ENCODE measurements at places on chromosomes 1 and 21. TPM values are rescaled to one million over a fixed set of nuclear protein-coding genes. Genes with fewer than 3 reads are reported as not detected.

The DIRAS3 gene
- not detected for total RNA-seq

The MYCL gene
- total RNA-seq: 0.50 TPM

- DNase-seq: no peak
- H3K4me1 ChIP-seq: no peaks in the 10 kb centered on the region
- no peaks in the 10 kb centered on the region for H3K36me3 ChIP-seq
- no peak overlapping the region for H3K4me3 ChIP-seq
- no peak overlapping the region for H3K27ac ChIP-seq
- H3K27me3 ChIP-seq: no peaks in the 10 kb centered on the region
Measured at GRCh38 chr1:50156241-50157010, 47.7 kb downstream of the ELAVL4 start.

The OR2L13 gene
- not detected for total RNA-seq

DNA sequence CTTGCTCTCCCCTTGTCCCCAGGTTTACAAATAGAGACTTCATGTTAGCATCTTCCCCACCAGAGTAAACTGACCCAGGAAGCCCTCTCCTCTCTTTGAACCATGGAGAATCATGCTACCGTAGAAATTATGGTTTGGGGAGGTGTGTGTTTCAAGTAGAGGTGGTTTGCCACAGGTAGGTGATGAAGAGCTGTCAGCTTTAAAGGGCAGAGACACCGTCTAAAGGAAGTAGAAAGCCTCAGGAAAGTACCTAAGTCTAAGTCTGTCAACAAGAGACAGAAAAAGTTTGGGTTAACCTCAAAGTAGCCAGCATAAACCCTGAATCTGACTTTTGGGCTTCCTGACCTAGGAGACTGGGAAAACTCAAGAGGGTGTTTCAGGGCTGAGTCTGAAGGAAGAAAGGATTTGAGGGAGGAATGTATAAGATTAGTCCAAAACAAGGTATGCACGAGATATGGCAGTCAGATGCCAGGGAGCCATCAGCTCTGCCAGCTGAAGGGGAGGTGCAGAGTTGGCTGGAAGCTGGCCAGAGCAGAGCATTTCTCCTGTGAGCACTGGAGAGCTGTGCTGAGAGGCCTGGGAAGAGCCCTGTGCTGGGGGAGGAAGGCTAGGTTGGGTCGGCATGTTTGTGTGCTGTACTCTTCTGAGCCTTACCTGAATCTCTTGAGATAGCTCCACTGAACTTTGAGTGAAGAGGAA is 14.3 kb downstream of the ADAMTSL4 start:
- peak overlapping the region; percentile 90 for H3K4me3 ChIP-seq
- no peak for DNase-seq
- peaks cover 98% of the 10 kb centered on the region for H3K4me1 ChIP-seq
- H3K36me3 ChIP-seq: peaks cover under 1% of the 10 kb centered on the region

DNA sequence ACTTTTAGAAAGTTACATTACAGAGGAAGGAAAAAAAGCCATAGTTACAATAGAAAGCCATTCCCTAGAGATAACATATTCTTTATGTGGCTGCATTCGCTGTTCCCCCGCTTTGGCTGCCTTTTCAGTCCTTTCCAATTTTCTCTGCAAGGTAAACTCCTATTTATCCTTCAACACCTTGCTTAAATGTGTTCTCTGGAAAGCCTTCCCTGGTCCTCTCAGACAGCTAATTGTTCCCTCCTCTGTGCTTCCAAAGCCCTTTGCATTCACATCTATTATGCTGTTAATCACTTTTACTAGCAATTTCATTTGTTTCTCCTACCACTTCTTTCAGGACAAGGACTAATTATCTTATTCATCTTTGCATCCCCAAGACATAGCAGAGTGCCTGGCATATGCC is 1.6 kb downstream of the PHC2 start:
- peaks cover 9% of the 10 kb centered on the region for H3K27me3 ChIP-seq
- no peaks in the 10 kb centered on the region for H3K36me3 ChIP-seq
- no peak overlapping the region for H3K4me3 ChIP-seq
- no peak for DNase-seq

- no peaks in the 10 kb centered on the region for H3K4me1 ChIP-seq
- no peak overlapping the region for H3K27ac ChIP-seq
- DNase-seq: no peak
Measured at GRCh38 chr1:220453371-220453770, 74.6 kb upstream of the MARK1 start.

DNA sequence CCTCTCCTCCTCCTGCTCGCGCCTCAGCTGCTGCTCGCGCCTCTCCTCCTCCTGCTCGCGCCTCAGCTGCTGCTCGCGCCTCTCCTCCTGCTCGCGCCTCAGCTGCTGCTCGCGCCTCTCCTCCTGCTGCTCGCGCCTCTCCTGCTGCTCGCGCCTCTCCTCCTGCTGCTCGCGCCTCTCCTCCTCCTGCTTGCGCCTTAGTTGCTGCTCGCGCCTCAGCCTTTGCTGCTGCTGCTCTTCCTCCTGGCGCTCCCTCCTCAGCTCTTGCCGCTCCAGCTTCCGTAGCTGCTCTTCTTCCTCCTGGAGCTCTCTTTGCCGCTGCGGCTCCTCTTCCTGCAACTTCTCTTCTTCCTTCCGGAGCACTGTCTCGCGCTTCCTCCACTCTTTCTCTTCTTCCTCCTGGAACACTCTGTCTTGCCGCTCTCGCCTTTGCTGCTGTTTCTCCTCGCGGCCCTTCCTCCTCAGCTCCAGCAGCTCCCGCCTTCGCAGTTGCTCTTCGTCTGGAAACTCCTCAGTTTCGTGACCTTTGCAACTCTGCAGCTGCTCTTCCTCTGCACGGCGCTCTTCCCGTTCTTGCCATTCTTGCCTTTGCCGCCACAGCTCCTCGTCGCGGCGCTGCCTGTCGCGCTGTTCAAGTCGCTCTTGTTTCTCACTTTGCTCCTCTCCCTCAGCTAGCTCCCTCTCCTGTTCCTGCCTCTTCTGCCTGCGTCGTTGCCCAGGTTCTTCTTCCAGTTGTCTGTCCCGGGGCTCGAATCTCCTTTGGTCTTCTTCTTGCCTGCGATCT is 3.0 kb downstream of the TCHH start:
- no peaks in the 10 kb centered on the region for H3K36me3 ChIP-seq
- H3K27me3 ChIP-seq: peaks cover 80% of the 10 kb centered on the region
- DNase-seq: no peak
- peaks cover 55% of the 10 kb centered on the region for H3K4me1 ChIP-seq
- H3K4me3 ChIP-seq: peak overlapping the region; percentile 49
- H3K27ac ChIP-seq: no peak overlapping the region

DNA sequence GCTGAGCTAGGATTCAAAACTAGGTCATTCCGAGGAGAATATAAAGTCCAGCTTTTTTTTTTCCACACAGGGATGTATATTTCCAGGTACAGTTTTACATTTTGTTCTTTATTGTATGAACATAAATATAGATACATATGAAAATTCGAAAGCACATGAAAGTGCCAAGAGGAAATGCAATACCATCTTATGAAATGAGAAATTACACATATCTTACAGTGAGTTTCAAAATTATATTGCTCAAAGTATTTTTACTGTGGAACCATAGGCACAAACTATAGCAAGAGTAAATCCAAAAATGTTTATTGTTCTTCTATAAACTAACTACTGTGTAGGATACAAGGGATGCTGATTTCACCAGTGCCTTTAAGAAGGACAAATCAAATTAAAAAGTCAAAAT is 39.0 kb downstream of the PTPRC start:
- H3K4me3 ChIP-seq: peak overlapping the region; percentile 6
- H3K27ac ChIP-seq: peak overlapping the region; percentile 91
- peaks cover 26% of the 10 kb centered on the region for H3K36me3 ChIP-seq
- no peaks in the 10 kb centered on the region for H3K27me3 ChIP-seq

- no peak for DNase-seq
- no peak overlapping the region for H3K27ac ChIP-seq
- peaks cover 2% of the 10 kb centered on the region for H3K27me3 ChIP-seq
- H3K4me3 ChIP-seq: no peak overlapping the region
- H3K4me1 ChIP-seq: no peaks in the 10 kb centered on the region
Measured at GRCh38 chr1:47856996-47857395, 140.2 kb downstream of the TRABD2B start.

DNA sequence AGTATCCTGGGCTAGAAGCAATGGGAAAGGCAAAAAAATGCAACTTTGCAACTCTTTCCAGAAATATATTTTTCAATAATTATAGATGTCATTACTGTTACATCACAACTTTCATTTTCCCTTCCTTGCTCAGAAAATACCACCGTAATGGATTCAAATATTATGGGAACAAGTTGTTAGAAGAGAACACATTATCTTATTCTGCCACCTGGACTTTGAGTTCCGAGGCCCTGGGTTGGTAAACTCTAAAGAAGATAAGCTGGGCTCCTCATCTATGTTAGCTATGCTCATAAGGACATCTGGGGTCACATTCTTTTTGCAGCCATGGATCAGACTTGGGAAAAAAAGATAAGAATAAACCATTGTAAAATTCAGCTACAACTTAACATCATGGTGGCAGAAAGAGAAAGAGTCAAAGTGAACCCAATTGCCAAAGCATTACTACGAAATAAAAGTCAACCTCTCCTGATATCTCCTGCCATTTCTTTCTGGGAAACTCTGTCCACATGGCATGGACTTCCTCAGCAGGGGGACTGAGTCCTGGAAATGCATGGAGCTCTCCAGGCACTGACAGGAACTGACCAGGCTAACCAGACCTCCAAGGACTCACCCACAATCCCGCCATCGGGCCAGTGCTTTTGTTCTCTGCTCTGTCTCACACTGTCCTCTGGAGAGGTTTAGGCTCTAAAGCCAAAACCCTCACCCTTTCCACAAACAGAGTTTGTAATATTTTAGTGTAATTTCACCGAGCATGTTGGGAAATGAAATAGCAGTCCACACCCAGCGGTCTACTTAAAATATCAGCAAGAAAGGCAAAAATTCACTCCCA is 499.1 kb upstream of the RUNX1 start:
- no peak for DNase-seq
- H3K27ac ChIP-seq: no peak overlapping the region
- H3K4me1 ChIP-seq: no peaks in the 10 kb centered on the region
- no peak overlapping the region for H3K4me3 ChIP-seq
- no peaks in the 10 kb centered on the region for H3K36me3 ChIP-seq

The INAVA gene
- not detected for total RNA-seq

DNA sequence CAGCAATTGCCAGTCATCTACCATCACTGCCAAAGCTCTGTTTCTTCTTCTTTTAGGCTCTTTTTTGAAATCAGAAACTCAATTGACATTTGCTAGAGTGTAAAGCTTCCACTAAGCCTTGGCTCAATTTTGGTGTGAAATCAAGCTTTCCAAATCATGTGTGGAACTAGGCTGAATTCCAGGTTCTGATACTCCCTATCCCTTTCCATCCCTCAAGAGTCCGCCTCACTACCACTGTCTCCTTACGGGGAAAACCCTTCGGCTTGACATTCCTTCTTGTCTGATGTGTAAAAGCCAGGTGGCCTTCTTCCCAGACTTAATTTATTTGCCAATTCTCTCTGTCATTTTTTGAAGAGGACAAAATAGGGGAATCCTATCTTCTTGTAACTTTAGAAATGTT is 47.2 kb upstream of the PRMT6 start:
- H3K4me3 ChIP-seq: no peak overlapping the region
- H3K27me3 ChIP-seq: no peaks in the 10 kb centered on the region
- DNase-seq: no peak
- no peaks in the 10 kb centered on the region for H3K4me1 ChIP-seq
- H3K36me3 ChIP-seq: no peaks in the 10 kb centered on the region
- H3K27ac ChIP-seq: no peak overlapping the region

DNA sequence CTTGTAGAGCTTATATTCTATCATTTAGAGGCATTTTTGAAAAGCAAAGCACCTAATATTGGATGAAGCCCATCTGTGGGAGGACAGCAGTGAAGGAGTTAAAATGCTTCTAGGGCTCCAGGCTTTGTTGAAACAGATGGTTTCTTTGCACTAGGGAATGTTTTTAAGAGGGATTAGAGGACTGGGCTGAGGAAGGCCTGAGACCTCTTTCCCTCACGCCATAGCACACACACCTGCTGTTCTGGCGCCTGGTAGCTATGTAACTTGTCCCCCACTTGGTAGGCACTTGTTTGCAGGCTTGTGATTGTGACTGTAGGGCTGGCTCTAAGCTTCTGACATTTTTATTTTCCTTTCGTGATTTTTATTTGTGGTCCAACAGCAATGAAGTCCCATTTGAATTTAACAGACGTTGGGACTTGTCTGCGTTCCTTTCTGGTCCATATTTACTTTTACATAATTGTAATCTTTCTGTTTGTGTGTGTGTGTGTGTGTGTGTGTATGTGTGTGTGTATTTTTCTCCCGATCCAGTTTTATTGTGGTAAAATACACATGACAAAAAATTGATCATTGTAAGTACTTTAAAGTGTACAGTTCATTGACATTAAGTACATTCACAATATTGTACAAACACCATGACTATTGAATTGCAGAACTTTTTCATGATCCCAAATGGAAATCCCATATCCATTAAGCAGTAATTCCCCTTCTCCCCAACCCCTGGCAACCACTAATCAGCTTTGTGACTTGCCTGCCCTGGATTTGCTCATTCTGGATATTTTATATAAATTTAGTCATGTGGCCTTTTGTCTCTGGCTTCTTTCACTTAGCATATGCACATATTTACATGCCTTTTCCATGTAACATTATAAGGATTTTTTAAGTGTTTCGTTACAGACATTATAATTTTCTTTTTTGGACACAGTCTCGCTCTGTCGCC is 33.5 kb upstream of the MACF1 start:
- no peaks in the 10 kb centered on the region for H3K27me3 ChIP-seq
- no peak for DNase-seq
- no peak overlapping the region for H3K4me3 ChIP-seq
- no peaks in the 10 kb centered on the region for H3K4me1 ChIP-seq
- no peak overlapping the region for H3K27ac ChIP-seq
